M059J (cell line): ENCODE measurements at places on chromosomes 4 and X.

GRCh38 chr4:107988763-107989035 is 990 bp upstream of the HADH start:
- DNase-seq: no peak

GRCh38 chrX:40157228-40158035 is 59.7 kb upstream of the BCOR start:
- DNase-seq: no peak

- peak; percentile 6 for DNase-seq
Observed at GRCh38 chr4:168451331-168451730, 29.0 kb downstream of the DDX60L start.

- peak; percentile 16 for DNase-seq
Observed at GRCh38 chrX:9465380-9466123, 694 bp downstream of the TBL1X start.

GRCh38 chrX:85114776-85115175 is 111.1 kb downstream of the APOOL start:
- no peak for DNase-seq

DNA sequence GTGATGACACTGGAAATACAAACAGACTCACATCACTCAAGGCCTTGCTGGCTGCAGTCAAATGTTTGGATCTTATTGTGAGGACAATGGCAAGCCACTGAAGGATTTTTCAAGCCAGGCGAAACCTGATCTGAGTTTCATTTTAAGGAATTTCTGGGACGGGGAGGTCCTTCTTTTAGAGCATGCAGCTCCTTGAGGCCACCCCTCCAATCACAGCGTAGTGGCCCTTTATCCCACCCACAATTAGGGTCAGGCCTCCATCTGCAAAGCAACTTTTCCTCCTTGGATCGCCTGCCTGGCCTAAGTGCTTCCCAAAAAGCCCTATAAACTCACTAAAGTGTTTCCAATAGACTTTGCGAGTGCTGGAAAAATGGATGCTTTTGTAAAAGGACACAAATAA is 115.5 kb downstream of the EFHC2 start:
- peak; percentile 39 for DNase-seq

GRCh38 chr4:173013232-173013930 is 155.2 kb upstream of the GALNT7 start:
- peak; percentile 19 for DNase-seq

DNA sequence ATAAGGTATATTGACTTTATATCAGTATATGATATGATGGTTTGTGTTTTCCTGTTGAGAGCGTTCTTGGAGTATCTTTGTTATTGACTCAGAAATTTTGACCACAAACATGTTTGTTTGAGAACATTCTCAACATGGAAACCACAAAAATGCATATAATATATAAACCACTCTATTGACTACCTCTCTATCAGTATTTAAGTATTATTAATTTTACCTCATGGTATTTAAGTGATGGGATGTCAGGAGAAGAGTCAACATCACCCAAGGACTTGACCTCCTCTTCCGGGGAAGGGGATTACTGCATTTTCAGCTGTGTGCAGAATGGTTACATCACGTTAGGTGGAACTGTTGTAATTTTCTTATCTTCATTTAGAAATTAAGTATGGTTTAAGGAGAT is 54.3 kb upstream of the PUDP start:
- DNase-seq: no peak

- no peak for DNase-seq
Observed at GRCh38 chr4:25938366-25938765, 24.3 kb downstream of the SMIM20 start.

- no peak for DNase-seq
Observed at GRCh38 chr4:128301979-128302378, 14.4 kb upstream of the PGRMC2 start.

DNA sequence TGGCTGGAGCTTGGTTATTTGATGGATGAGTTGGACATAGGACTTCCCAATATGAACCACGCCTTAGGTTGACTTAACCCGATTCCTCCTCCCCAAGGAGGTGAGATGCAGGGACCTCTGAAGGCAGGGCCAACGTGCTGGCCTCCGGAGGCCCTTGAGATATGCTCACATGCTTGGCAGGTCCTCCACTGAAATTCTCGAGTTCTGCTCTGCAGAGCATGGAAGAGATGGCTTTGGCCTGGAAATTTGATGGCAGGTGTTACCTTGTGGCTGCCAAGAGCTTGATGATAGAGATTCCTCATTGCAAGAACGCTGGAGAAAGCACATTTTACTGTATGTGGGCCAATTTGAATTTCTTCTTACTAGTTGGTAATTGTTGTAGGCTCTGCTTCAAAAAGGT is 117.4 kb upstream of the LIMCH1 start:
- no peak for DNase-seq

DNA sequence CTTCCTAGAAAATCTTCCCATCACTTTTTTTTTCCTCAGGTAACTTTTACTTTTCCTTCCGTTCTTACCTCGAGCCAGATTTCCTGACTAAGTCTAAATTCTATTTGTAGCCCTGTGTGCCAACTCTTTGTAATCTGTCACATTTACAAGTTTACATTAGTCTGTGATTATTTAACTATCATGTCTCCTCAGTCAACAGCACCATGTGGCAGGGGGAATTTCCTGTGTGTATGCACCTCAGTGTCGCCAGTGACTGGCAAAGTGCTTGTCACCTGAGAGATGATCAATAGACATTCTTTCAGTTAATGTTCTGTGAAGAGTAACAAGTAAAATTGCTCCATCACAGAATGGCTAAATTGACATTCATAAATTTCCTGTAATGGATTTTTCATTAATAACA is 468.5 kb downstream of the PDGFC start:
- no peak for DNase-seq

DNA sequence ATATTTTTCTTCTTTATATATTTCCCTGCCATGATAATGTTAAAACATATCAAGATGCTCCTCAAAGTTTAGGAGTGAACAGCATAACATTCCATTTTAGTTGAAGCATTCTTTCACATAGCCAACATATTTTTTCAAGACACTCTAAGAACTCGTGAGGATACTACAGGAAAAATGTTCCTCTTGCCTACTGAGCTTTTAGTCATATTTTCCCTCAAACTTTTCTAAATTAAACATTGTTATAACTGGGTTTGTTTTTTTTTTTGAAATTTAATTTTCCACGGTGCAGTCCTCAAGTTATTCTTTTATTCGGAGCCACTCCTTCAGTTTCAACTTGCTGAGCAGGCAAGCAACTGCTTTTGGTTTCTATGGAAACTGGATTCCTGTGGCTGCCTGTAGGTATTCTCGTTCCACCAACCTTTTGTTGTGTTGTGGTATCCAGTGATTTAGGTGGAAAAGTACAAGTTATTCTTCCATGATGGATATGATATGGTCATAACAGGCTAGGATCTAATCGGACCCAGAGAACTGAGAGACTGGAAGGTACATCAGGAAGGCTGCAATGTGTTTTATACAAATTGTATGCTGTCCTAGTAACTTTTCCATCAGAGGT is 248.0 kb downstream of the TRIML1 start:
- peak; percentile 82 for DNase-seq

DNA sequence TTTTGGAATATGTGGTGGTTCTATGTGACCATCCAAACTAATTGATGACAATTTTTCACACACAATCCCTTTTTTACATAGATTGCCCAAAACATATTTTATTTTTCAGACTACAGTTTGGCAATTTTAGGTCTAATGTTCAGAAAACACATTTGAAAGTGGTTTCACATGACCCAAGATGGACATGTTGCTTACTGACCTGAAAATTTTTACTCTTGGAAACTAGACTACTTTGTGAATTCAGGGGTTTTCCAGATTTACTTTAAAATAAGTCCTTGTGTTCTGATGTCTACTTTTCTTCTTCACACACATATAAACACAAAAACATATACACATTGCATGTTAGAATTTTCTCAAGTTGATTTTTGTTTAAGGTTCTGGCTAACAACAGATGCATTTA is 79.5 kb downstream of the HMGB2 start:
- DNase-seq: no peak

DNA sequence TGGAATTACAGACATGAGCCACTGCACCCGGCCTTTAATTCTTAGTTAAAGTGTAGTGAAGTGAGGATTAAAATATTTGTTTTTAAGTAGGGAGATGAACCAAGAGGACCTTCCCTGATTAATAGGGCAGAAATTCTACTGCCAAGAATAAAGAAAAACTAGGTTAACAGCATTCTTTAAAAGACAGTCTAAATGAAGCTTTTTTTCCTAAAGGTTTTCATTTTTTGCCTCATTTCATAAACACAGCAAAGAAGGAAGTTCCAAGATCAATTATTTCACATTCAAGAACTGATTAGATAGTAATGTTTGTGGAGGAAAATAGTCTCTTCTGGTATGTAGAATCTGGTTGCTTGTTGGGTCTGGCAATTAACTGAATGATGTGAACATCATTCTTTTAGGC is 112.1 kb upstream of the ARSJ start:
- no peak for DNase-seq

DNA sequence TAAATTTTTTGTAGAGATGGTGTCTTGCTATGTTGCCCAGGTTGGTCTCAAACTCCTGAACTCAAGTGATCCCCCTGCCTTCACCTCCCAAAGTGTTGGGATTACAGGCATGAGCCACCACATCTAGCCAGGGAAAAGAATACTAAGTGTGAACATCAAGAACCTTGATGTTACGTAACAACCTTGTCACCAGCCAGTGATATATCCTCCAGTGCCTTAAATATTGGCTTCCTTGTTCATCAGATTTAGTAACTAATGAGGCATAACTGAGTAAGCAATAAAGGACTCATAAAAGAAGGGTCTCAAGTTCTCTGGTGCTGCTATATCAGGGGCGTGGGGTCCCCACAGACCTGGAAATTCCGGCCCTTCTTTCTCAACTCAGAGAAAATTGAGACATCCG is 60.5 kb upstream of the ENPEP start:
- DNase-seq: no peak

- DNase-seq: no peak
Observed at GRCh38 chr4:68176500-68176899, 46.8 kb upstream of the TMPRSS11F start.

- DNase-seq: no peak
Observed at GRCh38 chrX:17616936-17617335, 120.4 kb upstream of the SCML1 start.

GRCh38 chrX:1224954-1225353 is 12.5 kb upstream of the CRLF2 start:
- DNase-seq: no peak

- peak; percentile 13 for DNase-seq
Observed at GRCh38 chr4:139749338-139749737, 83.7 kb downstream of the MGST2 start.

DNA sequence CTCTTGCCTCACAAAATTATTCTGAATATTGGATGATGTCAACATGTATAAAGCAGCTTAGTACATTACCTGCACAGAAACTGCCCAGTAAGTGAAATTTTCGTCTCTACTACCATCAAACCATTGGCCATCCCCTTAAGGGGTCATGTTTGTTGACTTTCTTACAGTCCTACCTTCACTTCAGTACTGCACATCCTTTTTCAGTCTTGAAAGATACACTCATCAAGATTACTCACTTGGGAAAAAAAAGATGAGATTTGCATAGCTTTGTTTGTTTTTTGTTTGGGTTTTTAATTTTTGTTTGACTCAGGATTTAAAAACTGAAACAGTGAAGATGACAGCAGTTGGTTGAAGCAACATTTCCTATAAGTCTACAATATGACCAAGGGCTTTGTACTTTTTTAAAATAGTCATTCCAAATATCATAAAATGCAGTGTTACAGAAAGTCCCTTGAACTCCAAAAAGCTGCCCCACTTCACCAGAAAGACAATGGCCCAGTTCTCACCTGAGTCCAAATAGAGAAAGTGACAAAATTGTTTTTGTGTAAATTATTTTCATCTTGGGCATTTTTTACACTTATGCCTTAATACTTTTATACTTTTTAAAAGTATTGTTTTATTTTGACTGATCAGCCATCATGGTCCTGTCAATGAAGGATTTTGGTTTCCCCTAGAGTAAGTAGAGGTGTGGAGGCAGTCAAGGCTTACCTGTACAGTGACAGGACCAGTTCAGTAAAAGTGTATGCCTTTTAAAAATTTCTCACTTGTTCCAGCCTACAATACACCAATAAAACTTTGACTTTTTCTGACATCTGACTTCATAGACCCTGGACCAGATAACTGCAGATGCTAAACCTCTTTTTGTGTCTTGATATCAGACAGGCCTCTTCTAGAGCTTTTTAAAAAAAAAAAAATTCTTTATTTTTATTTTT is 59.7 kb upstream of the EDA2R start:
- DNase-seq: no peak

- no peak for DNase-seq
Observed at GRCh38 chr4:83864097-83864817, 328.3 kb downstream of the GPAT3 start.

DNA sequence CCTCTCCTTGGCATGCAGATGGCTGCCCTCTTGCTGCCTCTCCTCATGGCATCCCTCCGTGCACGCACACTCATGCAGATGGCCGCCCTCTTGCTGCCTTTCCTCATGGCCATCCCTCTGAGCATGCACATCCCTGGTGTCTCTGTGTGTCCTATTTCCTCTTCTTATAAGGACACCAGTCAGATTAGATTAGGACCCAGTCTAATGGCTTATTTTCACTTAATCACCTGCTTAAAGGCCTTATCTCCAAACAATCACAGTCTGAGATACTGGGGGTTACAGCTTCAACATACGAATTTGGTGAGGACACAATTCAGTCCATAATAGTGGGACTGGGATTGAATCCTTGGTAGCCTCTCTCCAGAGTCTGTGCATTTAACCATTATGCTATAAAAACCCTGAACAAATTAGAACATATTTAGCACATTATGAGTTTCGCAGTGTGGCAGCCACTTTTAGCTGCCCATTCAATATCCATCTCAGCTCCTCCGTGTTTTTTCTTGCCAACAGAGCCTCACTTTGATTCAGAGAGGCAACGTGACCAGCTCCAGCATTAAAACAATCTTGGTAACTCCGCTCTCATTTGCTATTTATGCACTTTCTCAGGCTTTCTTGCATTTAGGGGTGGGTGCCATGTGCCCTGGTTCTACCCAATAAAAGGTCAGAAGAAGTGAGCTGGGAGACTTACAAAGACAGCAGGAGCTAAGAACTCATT is 26.2 kb upstream of the TMEM150C start:
- DNase-seq: no peak

DNA sequence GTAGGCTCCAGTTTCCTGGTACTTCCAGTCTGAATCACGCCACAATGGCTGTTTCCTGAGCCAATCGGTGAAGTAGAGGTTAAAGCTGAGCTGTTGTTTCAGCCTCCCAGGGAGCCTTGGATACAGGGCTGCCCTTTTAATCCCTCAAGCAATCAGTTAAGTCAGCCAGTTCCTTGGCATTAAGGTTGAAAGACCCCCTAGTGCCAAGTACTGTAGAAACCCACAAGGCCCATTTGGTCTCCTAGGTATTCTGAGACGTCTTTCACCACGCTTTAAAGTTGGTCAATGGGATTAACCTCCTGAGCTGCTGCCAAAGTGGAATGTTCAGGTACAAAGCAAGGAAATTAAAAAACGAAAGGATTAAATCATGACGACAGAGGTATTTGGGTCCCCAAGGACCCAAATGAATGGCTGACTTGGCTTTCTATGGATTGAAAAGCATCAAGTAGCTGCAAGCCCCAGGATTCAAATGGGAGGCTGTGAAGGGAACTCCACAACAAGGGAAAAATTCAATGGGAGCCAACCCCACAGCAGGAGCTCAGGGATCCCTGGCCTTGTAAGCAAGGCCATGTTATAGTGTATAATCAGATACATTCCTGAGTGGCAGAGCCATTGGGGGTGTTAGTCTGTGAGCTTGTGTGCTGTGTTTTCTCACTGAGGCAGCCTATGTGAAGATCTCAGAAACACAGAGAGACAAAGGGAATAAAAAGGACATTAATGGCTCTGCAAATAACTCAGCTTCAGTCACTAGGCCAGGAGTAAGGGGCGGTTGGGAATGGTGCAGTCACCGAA is 86.0 kb downstream of the ATG4A start:
- peak; percentile 72 for DNase-seq

GRCh38 chrX:152817078-152817764 is 13.3 kb downstream of the CETN2 start:
- DNase-seq: peak; percentile 67
